Hepatocyte (in vitro differentiated cells): ENCODE measurements at places on chromosomes 16 and 17. TPM values are rescaled to one million over a fixed set of nuclear protein-coding genes. Genes with fewer than 3 reads are reported as not detected.

DNA sequence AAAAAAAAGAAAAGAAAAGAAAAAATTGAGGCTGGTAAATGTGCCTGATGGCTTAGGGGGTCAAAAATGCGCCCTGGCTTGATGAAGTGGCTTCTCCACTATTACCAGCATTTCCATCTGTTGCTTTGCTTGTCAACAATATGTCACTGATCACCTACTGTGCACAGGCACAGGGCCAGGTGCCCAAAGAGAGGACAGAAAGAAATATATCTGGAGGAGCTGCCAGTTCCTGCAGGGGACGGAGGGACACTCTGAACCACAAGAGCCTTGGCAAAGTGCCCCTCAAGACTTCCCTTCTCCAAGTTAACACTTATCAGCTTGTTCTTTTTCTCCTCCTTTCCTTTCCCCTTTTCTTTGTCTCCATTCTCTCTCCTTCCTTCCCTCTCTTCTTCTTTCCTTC, 34.7 kb downstream of the GINS3 start:
- H3K36me3 ChIP-seq = no peaks in the 10 kb centered on the region
- no peak overlapping the region for H3K27ac ChIP-seq
- no peaks in the 10 kb centered on the region for H3K4me1 ChIP-seq
- peaks cover 9% of the 10 kb centered on the region for H3K27me3 ChIP-seq

RNF43 gene
- 6.5 and 10.1 TPM in 2 replicates for total RNA-seq

DNA sequence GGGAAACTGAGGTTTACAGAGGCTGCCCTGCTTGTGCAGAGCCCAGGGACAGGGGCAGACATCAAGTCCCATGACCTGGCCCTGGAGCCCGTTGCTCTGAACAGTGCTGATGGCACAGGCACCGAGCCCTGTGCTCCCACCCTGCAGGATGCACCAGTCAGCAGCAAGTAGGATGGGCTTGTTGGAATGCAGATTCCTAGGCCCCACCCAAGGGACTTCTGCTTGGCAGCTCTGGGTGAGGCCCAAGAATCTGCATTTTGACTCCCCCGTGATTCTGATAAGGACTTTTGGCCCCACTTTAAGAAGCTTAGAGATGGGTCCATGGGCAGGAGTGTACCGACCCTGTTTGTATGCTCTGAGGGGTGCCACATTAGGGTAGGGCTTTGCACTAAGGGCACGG, 23.3 kb downstream of the LASP1 start:
- peaks cover 26% of the 10 kb centered on the region for H3K4me1 ChIP-seq
- peak overlapping the region; percentile 16 for H3K27ac ChIP-seq
- no peak for DNase-seq
- no peak overlapping the region for H3K4me3 ChIP-seq

DOC2B gene
- 1.4 and 1.6 TPM in 2 replicates for total RNA-seq

C17orf78 gene
- total RNA-seq = 0.64 TPM in 1 of 2 replicates, not detected in the other

DNA sequence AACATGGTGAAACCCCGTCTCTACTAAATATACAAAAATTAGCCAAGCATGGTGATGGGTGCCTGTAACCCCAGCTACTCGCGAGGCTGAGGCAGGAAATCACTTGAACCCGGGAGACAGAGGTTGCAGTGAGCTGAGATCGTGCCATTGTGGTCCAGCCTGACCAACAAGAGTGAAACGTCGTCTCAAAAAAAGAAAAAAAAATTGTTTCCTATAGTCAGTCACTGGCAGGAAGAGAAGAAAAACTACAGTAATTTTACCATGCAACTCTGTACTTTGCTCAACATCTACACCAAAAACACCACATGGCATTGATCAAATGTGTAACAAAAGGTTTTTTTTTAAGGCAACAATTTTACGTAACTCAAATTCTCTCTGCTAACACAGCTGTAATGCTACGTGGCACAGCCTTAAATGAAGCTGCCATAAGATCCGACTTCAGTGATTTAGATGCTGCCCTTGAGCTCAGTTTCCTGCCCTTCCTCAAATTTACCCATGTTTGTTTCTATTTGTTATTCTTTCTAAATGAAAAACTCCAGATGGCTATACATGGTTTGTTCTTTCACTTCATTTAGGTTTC, 40.2 kb downstream of the CNOT1 start:
- no peak for DNase-seq
- peaks cover 9% of the 10 kb centered on the region for H3K36me3 ChIP-seq
- no peak overlapping the region for H3K27ac ChIP-seq
- H3K4me1 ChIP-seq = no peaks in the 10 kb centered on the region

- no peak overlapping the region for H3K27ac ChIP-seq
- no peak for DNase-seq
- H3K4me3 ChIP-seq = no peak overlapping the region
Observed at GRCh38 chr17:18015593-18015992, 23.4 kb downstream of the ATPAF2 start.
